ENCODE measurements at places on chromosomes 5 and 9.

DNA sequence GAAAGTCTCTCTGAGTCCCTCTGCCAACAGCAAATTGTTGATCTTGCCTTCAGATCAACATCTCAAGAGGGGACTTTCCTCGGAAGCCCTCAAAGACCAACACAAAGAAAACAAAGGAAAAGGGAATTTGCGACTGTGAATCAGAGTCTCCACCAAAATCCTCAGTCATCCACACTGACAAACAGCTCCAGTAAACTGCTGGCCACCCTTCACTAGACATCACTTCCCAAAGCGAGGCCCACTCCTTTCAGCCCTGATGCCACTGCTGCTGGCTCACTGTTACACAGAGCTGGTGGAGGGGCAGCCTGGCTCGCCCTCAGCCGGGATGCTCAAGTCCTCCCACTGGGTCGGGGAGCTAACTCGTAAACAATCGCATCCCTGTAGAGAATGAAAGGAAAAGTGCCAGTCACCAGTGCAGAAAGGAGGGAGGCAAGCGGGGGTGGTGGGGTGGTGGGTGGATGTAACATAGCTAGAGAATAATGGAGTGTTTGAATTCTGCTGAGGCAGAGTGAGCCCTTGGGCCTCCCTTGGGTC lies 1.3 kb downstream of the FGF1 start:
- no peak for DNase-seq

GRCh38 chr5:78773655-78774054 lies 125.1 kb upstream of the LHFPL2 start:
- DNase-seq, result no peak

DNA sequence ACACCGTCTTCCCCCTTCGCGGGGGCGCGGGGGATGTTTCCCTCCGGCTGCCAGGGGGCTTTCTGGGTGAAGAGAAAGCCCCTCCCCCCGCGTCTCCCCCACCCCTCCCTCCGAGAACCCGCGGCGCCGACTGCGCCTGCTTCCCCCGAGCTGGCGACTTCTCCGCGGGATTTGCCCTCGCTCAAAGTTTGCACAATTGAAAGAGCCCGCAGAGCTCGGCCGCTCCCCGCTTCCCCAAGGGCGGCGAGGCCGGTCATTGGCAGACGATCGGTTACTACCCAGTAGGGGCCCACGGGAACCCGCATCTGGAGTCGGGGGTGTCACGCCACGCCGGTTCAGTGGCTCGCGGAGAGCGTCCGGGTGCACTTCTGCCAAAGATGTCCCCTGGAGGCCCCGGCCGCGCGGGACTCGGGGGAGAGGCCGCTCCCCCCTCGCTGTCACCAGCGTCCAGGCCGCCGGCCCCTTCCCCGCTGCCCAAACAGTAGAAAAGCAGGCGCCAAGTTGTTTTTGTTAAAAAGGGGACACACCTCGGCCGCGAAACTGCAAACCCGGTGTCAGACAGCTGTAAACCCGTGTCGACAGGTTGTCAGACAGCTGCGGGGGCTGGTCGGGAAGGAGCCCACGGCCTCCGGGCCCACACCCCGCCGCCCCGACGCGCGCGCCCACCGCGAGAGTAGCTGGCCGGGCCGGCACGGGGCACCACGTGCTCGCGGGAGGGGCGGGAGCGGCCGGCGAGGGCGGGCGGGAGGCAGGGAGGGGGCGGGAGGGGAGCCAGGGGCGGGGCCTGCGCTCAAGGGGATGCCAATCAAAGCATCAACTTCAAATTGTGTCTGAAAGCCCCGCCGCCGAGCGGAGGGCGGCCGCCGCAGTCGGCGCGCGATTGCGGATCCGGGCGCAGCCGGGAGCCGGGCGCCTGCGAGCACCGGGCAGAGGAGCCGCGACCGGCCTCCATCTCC lies at the start of gene IRX1:
IRX1 (plus strand) TSS at position 827 of the 956 bp plus-strand sequence. CDS start 274 bp downstream, outside the sequence.
- DNase-seq, result no peak

GRCh38 chr5:43024217-43024616 lies 15.9 kb downstream of the ANXA2R start:
- DNase-seq, result no peak

DNA sequence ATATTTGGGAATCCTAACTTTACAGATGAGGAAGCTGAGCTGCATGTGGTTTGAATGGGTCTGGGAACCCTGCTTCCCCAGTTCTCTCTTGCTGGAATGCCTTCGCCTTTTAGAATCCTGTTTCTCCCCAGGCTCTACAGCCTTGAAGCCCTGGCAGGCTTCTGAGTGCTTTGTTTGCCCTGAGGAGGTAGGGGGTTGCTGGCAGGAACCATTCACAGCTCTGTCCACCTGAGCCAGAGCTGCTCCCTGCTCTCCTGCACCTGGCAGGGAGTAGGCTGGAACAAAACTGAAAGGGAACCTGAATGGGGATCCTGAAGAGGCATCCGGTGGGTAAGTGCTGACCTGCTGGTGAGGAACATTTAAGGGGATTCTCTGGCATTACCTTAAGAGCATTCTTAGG lies 33.0 kb downstream of the KIF4B start:
- no peak for DNase-seq

GRCh38 chr5:56812110-56812509 lies 3.2 kb upstream of the MAP3K1 start:
- no peak for DNase-seq

DNA sequence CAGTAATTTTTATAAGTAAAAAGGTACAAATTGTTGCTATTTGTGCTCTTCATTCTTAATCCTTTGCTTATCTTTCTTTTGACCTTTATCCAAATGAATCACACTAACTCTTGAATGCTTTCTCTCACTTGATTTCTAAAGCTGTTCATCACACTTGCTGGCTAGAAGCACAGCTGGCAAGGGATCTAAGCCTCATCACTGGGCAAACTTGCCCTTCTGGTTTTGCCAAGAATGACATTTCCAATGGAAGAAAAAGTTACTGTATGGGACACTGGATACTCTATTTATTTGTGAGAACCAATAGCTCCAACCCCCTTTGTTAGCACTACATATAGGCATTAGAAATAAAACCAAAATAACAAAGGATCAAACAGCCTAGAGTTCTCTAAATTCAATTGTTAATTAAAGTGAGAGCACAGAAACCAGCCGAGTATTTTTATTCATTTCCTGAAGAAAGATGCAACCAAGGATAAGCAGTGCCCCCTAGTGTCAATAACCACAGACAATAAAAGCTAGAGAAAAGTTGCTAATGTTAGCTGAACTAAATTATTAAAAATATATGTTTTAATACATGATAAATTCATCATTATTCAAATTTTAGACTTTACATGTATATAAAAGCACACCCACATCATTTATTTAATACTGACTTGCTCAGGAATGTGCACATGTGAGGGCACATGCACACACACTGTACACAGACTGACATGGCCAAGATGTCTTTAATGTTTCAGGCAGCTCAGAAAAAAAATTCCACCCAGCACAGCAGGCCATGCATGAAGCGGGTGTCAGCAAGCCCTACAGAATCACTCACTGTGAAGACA lies 59.8 kb upstream of the POU5F2 start:
- DNase-seq, result no peak
